ENCODE measurements at places on chromosomes 5 and 9.

DNA sequence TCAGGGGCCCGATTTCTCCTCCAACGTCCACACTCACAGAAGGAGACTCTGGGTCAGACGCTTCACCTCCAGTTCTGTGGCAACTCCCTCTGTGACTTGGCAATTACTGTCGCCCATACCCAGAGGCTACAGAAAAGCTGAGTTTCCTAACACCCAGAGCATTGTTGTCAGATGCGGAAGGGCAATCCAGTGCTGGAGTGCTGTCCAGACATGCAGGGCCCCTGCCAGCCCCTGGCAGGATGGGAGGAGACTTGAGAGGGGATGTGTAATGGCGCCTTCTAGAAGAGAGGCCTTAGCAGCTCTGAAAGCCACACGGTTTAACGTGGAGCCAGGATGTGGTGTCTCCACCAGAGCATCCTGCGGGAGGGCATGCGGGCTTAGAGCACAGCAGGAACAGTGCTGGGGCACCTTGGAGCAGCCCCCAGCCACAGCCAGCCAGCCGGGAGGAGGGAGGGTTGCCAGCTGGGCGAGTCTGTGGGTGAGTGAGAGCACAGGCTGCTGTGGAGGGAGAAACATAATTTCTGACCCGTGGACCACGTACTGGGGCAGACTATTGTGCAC is 139.4 kb upstream of the IRX1 start:
- DNase-seq, result no peak

DNA sequence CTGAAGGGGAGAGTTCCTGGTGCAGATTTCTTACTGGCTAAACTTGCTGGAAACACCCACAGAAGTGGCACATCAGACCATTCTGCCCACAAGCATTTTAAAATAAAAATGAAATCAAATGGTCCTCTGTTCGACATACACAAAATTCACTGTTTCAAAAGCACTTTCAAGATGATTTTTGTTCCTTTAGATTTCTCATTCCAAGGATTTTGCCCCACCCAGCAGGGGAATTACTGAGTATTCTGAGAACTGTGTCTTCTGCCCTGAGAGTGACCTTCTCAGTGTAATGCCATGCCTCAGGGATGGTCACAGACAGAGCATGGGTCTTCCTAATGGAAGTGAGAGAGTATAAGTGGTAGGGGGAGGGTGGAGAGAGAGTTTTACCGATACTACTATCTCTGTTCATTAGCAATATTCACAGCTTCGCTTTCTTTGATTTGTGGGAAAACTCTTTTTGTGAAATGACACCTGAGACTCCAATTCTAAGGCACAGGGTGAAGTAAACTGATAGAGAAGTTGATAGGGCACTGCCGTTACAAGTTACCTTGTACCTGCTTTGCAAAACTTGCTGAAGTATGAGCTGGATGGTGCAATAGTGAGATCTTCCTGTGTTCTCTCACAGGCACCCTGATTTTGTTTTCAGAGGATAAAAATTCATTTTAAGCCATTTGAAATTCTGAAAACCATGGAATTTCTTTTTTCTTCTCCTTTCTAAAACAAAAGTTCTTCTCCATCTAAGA is 95.8 kb upstream of the CD180 start:
- no peak for DNase-seq

GRCh38 chr5:150114773-150115408 is 28.5 kb upstream of the CSF1R start:
- no peak for DNase-seq

- no peak for DNase-seq
Observed at GRCh38 chr5:155085282-155085989, 71.9 kb downstream of the KIF4B start.

- no peak for DNase-seq
Observed at GRCh38 chr5:131514316-131515283, 120.4 kb downstream of the RAPGEF6 start.

- no peak for DNase-seq
Observed at GRCh38 chr5:139687656-139688055, 39.5 kb downstream of the CXXC5 start.

GRCh38 chr9:116096853-116097252 is 56.7 kb upstream of the PAPPA start:
- no peak for DNase-seq

- no peak for DNase-seq
Observed at GRCh38 chr9:12884736-12885395, 110.0 kb downstream of the LURAP1L start.

DNA sequence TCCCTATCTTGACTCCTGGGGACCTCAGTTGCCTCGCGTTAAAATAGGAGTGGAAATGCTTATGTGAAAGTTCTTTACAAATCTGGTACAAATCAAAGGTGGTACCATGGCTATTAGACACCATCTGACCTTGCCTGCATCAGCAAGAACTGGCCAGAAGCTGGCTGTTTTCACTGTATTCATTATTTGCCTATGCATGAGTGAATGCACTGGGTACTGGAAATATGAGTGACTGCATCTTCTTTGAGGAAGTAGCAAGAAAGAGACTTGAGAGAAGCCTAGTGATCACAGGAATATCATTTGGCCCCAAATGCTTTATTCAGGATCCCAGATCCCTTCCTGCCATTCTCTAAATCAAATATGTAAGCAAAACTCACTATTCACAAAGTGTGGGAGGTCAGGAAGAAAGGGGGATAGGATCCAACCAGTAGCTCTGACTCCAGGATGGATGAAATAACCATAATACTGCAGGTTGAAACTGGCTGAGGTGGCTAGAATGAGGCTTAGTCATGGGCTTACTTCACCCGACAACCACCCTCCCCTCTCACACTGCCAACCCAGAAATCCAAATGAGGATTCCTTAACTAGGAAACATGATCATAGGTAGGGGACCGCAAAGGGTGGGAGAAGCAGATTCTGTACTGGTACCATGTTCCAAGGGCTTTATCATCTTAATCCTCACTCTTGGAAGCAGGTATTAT is 56.7 kb downstream of the FAM114A2 start:
- DNase-seq, result no peak

DNA sequence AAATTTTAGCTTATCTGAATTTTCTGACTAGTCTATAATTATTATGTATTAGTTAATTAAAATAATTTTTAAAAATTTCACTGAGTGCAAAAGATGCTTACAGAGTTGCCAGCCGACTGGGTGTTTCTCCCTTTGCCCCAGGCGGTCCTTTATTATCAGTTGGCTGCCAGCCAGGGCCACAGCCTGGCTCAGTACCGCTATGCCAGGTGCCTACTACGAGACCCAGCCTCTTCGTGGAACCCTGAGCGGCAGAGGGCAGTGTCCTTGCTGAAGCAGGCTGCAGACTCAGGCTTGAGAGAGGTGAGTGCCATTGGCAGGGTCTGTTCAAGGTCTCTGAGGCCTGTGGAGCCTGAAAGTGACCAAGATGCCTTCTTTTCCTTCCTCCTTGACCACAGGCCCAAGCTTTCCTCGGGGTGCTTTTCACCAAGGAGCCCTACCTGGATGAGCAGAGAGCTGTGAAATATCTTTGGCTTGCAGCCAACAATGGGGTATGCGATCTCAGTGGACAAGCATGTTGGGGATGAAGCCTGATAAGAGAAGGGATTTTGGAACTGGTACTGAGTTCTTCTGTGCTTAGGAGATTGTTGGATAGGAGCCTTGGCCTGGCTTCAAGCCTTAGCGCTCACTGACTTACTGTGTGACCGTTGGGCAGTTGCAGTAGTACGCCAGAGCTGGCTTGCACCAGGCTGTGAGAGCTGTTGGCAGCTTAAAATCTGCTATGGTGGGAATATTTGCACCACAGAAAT is 10.6 kb downstream of the DELE1 start:
- DNase-seq, result no peak

- no peak for DNase-seq
Observed at GRCh38 chr9:134551176-134551575, 90.4 kb upstream of the COL5A1 start.

DNA sequence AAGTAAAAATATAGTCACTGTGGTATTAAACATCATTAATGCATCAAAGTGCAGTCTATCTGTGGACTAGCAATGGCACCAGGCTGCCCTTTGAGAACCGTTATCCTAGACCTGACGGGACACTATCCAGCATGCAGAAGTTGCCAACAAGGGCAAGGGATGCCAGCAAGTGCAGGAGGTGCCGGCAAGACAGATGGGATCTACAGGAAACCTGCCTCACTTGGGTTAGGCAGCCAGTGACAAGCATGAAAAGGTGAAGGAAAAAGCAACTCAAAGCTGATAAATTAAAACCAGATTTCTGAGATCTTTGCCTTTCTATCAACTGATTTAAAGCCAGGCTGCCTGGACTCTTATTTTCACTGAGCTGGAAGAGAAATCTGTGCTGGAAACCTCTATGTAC is 315.2 kb upstream of the PDE4D start:
- DNase-seq, result peak; percentile 80

DNA sequence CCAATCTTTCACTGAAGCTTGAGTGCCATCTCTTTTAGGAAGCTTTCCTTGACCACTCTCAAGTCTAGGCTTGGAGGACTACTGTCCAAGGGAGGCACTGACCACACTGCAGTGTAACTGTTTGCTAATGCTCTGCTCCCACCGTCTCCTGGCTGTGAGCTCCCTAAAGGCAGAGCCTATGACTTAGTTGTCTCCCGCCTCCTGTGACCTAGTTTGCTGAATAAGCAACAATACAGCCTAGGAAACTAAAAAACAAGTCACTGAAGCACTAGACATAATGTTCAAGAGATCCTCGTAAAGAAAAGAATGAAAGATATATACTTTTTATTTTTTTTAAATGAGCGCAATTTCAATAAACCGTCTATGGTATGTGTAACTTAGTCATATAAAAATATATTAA is 31.4 kb downstream of the LIX1 start:
- no peak for DNase-seq

DNA sequence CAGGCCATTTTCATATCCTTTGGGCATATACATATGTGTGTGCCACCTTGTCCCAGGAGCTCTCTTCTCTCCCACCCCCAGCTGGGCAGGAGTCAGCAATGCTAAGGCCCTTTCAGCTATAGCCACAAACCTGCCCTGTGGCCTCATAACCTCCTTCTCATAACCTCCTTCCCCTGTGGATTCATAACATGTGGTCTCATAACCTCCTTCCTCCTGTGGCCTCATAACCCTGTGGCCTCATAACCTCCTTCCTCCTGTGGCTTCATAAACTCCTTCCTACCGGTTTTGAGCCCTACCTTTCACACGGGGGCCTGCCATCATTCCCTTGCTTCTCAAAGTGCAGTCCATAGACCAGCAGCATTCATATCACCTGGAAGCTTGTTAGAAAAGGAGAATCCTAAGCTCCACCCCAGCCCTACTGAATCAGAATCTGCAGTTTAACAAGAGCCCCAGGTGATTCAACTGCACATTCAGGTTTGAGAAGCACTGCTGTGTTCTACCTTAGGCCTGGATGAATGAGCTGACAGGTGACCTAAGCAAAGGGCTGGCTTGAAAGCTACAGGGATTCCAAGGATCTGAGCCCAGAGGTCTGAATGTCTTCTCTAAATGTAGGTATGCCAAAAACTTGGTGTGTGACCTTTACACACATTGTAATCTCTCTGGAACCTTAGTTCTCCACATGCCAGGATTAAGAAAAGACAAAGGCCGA is 41.9 kb upstream of the PLPP6 start:
- no peak for DNase-seq

DNA sequence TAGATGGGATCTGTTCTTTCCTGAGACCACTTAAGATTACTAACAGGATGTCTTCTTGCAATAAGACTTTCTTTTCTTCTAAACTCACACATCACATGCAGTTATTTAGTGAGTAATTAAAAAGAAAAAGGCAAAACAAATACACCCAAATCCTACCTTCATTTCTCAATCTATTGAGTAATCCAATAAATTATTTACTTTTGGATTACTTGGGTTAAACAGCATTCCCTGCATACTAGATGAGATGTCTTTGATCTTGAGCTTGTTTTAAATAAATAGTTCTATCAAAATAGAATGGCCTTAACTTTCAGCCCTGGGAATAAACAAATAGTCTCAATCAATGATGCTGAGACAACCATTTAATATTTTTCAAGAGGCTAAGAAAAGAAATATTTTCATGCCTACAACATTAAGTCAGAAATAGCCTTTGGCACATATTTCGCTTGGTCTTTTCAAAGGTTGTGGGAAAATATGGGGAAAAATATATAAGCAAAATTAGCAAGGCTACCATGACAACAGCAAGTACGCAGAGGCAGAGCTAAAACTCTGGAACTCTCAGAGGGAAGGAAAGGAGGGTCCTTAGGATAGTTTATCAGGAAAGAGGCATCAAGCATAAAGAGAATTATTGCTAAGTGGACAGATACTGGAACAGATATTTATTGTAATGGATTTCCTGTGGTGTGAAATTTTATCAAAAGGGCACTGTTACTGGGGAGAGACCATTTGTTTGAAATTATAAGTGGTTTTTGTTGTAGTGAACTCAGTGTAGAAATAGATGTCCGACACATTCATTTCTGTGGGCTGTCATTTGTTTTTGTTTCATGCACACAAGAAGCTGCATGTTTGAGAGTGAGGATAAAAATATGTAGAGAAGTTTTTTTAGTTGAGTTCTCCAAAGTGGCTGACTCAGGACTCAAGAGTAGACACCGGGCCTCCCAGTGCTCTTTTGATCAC is 70.2 kb upstream of the CDH6 start:
- DNase-seq, result no peak

DNA sequence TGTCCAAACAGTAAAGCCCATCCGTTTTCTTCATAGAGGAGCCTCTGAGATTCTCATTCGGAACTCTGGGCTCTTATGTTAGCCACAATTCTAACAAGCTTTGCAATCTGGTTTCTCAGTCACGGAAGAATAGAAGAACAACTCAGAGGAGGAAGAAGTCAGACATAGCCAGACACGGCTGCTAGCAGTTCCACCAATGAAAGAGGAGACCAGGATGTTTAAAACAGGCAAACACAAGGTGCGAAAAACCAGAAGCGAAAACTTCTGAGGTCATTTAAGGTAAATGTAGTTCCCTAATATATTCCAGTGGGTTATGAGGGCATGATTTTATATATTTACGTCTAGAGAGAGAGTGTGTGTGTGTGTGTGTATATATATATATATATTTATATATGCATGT is 34.1 kb upstream of the GDNF start:
- no peak for DNase-seq

GRCh38 chr9:92501671-92502393 is 19.5 kb upstream of the ASPN start:
- DNase-seq, result no peak

GRCh38 chr9:68577774-68578591 is 37.3 kb upstream of the TMEM252 start:
- DNase-seq, result no peak

DNA sequence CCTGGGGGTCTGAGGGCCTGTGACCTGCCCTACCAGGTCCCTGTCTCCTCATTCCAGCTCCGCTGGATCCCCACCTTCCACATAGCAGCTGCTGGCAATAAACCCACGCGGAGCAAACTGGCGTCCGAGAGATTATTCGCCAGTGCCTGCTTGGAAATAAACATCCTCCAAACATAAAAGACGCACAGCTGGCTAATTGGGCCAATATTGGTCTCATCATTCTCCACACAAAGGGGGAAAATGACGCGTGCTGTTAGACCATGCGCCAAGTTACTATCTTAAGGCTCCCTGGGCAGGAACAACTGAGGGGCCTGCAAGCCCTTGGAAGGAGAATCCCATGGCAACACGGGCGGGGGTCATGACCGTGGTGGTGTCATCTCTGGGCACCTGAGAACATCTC is 73.3 kb upstream of the SARDH start:
- DNase-seq, result no peak

GRCh38 chr5:138544181-138545134 is 1.4 kb upstream of the ETF1 start:
- DNase-seq, result no peak

Data from NCI-H446 (cell line).